ENCODE measurements at places on chromosomes 7 and 10. TPM values are rescaled to one million over a fixed set of nuclear protein-coding genes. Genes with fewer than 3 reads are reported as not detected.

Gene FZD8
- 6.6 TPM for total RNA-seq

Gene HOXA3
- total RNA-seq: not detected

Gene TFPI2
- total RNA-seq: 1.5 TPM

GRCh38 chr10:132689721-132690360, 96.1 kb downstream of the NKX6-2 start:
- H3K27ac ChIP-seq: no peak overlapping the region
- peaks cover 16% of the 10 kb centered on the region for H3K36me3 ChIP-seq
- H3K4me1 ChIP-seq: peaks cover 5% of the 10 kb centered on the region
- H3K4me3 ChIP-seq: no peak overlapping the region

- DNase-seq: no peak
- H3K27me3 ChIP-seq: peaks cover 100% of the 10 kb centered on the region
- no peaks in the 10 kb centered on the region for H3K36me3 ChIP-seq
- peaks cover 46% of the 10 kb centered on the region for H3K4me1 ChIP-seq
Observed at GRCh38 chr7:27096768-27097514, 1.1 kb upstream of the HOXA1 start.

GRCh38 chr10:78492424-78492823, 458.8 kb downstream of the RPS24 start:
- H3K4me1 ChIP-seq: no peaks in the 10 kb centered on the region
- DNase-seq: no peak
- no peak overlapping the region for H3K4me3 ChIP-seq
- H3K27ac ChIP-seq: no peak overlapping the region

DNA sequence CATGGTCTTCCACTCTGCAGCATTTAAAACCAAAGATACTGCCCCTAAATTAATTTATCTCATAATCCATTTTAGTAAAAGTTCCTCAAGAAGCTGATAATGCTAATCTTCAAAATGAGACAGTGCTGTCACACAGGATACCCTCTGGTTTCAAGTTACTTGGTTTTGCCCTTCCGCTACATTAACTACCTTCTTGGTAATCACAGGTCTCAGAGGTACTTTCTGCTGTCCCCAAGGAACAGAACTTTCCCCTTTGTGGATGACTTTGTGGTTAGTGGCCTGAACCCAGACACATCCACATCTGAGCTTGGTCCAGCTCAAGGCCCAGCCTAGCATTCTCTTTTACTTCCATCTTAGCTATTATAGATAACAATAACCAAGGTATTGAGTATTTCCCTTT, 88.8 kb upstream of the TMEM26 start:
- H3K27ac ChIP-seq: no peak overlapping the region
- H3K4me1 ChIP-seq: no peaks in the 10 kb centered on the region
- H3K4me3 ChIP-seq: no peak overlapping the region
- DNase-seq: no peak

- H3K27me3 ChIP-seq: no peaks in the 10 kb centered on the region
- H3K4me3 ChIP-seq: no peak overlapping the region
- peaks cover 71% of the 10 kb centered on the region for H3K4me1 ChIP-seq
- H3K27ac ChIP-seq: no peak overlapping the region
Observed at GRCh38 chr10:132551093-132551807, 13.7 kb downstream of the INPP5A start.

GRCh38 chr7:139488810-139489209, 5.3 kb upstream of the KLRG2 start:
- no peak overlapping the region for H3K27ac ChIP-seq
- no peak for DNase-seq
- H3K4me3 ChIP-seq: no peak overlapping the region
- H3K4me1 ChIP-seq: peaks cover 2% of the 10 kb centered on the region
- no peaks in the 10 kb centered on the region for H3K36me3 ChIP-seq
- peaks cover 67% of the 10 kb centered on the region for H3K27me3 ChIP-seq

Measured in left ventricle myocardium inferior (tissue), 1 donor.